Stimulated activated CD4-positive, alpha-beta T cell treated with anti-CD3 and anti-CD28 coated beads, Interleukin-12 subunit alpha, Interleukin-12 subunit beta, amount 100 ng/mL, for 24 hours (primary cell): ENCODE measurements at places on chromosomes 12 and 14.

DNA sequence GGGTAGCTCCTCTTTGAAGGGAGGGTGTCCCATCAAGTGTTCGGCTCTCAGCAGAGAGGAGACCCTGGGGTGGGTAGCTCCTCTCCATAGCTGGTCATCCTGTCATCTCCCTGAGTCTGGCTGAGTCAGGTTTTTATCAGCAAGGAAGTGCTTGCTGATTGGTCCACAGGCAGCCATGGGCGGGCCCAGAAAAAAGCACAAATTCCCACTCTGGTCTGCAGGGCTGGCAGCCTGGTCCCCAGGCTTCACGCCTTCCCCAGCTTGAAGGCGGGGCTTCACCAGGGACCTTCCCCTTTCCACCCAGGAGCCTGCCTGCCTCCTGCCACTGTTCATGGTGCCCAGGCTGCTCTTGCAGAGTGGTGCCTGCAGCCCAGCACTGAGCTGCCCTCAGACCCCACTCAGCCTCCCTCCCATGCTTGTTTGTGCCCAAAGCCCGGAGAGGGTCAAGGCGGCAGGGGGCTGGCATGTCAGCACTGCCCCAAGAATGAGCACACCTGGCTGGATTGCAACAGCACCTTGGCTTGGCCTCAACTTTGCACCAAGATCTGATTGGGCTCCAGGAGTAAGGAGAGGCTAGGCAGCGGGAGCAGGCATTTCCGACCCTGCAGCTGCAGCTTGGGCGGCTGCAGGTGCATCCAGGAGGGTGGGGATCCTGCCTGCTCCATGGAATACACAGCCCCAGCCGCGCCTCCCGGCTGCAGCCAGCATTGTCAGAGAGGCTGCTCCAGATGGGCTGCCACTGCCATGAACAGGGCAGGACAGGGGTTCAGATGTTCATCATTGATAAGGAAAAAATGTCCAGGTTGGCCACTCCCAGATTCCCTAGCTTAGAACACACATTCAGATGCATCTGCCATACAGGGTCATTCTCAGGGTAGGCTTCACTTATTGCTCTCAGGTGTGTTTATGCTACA is 22.0 kb upstream of the WDR89 start:
- DNase-seq: no peak

DNA sequence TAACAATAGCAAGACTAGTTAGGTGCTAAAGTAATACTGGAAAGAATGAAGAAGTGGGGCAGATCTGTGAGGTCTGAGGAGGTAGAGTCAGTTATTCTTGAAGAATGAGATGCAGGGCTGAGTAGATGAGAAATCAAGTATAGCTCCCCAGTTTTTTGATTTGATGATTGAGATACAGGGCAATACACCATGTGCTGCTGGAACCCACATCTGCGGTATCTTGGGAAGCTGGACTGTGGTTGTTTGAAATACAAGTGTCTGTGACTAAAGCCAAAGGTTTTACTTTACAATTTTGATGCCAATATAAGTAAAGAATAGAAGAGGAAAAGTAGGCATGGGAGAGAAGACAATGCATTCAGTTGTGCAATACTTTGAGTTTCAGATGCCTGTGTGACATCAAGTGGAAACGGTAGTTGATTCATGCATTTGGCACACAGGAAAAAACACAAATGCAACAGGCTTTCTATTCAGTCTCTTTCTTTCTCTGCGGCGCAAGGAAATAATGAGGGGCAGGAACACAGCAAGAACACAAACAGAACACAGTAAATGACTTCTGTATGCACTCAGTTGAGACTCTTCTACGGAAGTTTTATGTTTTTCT is 190.2 kb upstream of the SLC38A2 start:
- no peak for DNase-seq

DNA sequence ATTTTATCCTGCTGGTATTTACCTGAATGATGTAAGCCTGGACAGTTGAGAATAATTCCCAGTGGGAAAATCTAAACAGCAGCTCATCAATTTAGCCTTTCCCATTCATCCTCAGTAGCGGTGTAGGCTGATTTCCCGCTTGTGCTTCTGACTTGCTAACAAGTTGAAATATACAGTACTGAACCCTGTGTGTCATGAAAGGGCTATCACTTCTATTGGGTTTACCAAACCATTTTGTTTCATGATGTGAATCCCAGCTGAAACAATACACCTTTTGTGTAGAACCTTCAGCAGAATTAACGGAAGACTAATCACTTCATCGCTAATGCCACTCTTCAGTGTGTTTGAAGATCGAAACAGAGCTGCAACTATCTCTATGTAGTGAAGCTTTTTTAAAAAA is 88.4 kb downstream of the POLR3B start:
- DNase-seq: no peak

DNA sequence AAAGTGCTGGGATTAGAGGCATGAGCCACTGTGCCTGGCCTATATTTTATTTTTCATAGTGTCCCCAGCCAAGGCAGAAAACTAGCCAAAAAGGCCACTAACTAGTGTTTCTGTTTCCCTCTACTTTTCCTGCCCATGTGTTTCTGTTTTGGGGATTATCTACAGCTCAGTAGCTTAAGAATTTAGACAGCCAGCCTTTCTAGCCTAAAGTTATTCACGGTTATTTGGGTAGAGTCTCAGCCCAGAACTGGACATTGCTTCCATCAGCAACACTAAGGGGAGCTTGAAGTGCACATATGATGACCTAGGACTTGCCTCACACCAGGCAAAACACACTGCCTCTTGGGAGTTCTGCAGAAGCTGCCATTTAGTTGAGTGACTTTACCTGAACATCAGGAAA is 17.9 kb downstream of the PROX2 start:
- no peak for DNase-seq

- peak; percentile 71 for DNase-seq
These were observed 9.8 kb downstream of the CPNE6 start for GRCh38 chr14:24080888-24081738.

- DNase-seq: no peak
These were observed 72.8 kb downstream of the C12orf42 start for GRCh38 chr12:103422746-103423515.

GRCh38 chr12:45987340-45987727 is 3.0 kb downstream of the SCAF11 start:
- DNase-seq: no peak

DNA sequence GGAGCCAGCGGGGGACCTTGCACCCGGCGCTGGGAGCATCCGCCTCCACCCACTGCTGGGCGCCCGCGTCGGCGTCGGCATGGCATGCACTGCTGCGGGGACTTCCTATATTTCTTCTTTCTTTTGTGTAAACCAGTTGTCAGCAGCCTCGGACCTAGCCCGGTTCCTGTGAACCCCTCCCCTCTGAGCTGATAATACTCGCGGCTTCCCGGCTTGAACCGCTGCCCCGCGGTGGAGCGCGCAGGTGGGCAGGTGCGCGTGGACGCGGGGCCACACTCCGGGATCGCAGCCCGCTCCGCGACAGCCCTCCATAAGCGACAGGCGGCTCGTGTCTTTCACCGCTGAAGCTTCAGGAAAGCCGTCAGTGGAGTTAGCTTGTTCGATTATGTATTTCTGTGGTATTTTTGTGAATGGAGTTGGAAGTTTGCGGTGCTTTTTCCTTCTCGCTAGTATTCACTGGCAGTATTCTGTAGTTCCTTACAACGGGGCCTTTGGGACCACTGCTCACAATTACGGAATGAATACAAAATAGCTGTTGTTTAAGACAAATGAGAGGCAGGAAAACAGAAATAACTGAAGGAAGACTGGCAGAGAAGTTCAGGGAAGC is 870 bp downstream of the BMAL2 start:
- DNase-seq: peak; percentile 17

- DNase-seq: no peak
These were observed 260.8 kb upstream of the AMIGO2 start for GRCh38 chr12:47340411-47341015.

- no peak for DNase-seq
These were observed 2.0 kb upstream of the SLC2A3 start for GRCh38 chr12:7937833-7938506.

DNA sequence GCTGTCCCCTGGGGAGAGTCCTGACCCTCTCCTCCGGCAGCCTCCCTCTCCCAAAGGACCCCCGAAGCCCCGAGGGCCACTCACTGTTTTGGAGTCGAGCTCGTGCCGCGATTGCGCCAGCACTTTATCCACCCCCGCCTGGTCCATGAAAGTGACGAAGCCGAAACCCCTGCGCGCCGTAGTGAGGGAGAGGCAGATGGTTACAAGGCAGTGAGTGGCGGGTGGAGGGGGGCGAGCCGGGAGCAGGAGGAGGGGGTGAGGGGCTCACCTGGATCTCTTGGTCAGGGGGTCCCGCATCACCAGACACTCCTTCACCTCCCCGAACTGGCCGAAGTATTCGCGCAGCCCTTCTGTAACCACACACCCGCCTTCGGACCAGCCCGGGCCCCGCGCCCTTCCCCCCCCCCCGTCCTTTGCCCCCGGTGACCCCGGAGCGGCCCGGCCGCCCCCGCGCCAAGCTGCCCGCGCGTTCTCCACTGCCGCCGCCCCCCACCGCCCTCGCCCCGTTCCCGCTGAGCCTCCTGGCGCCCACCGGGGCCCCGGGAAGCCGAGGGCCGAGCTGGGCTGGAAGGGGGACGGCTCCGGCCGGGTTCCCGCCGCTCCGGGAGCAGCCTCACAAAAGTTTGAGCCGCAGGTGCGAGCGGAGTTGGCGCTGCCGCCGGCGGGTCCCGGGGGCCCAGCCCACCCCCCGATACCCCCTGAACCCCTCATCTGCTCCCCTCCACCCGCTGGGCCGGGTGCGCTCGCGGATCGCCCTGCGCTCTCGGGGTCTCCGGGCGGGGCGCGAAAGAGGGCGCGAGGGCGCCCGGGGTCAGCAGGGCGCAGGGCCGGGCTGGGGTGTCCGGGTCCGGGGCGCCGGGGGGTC is 808 bp downstream of the MSI1 start:
- DNase-seq: peak; percentile 22

DNA sequence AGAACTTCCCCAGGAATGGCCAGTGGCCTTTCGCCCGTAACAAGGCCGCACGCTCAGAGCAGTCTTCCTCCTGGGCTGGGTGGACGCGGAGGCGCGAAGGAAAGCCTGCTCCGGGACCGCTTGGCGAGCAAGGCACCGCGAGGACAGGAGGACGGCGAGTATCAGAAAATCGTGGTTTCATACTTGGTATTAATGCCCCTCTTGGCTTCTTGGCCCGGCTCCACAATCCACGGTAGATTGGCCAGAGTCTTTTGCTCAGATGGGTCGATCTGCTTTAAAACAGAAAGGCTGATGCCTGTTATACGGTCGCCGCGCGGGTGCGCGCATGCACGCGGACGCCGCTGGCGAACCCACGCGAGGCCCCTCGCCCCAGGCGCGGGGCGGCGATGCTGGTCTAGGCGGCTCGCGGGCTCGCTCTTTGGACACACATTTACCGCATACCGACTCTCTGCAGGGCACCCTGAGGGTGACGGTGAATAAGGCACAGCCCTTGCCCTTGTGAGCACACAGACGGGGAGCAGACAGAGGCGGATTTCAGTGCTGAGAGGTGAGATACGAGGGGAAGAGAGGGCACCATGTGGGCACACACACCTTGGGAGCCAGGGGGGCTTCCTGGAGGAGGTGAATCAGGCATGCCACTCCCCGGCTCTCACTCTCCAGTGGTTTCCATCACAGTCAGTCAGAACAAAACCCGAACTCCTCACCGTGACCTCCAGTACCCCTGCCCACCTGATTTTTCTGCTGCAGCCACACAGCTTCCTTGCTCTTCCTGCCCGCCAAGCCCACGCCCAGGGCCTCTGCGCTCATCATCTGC is 100.7 kb downstream of the APAF1 start:
- DNase-seq: no peak

- no peak for DNase-seq
These were observed 85.6 kb downstream of the MSRB3 start for GRCh38 chr12:65364046-65364445.

DNA sequence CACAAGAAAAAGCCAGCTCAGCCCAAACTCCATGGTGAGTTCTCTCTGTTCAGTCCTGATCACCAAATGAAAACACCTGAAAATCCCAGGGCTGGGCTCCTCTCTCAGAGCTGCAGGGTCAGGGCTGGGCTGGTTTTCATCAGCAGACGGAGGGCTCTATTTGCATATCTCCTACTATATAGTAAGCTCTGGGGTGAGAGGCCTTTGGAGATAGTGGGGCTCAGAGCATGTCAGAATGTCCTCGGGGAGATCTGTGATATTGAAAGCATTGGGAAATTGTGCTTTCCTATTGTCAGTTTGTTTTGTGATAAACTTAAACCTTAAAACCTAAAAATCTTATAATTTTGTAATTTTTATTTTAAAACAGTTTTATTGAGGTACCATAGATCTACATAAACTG is 742.6 kb downstream of the TMEM121 start:
- DNase-seq: no peak

DNA sequence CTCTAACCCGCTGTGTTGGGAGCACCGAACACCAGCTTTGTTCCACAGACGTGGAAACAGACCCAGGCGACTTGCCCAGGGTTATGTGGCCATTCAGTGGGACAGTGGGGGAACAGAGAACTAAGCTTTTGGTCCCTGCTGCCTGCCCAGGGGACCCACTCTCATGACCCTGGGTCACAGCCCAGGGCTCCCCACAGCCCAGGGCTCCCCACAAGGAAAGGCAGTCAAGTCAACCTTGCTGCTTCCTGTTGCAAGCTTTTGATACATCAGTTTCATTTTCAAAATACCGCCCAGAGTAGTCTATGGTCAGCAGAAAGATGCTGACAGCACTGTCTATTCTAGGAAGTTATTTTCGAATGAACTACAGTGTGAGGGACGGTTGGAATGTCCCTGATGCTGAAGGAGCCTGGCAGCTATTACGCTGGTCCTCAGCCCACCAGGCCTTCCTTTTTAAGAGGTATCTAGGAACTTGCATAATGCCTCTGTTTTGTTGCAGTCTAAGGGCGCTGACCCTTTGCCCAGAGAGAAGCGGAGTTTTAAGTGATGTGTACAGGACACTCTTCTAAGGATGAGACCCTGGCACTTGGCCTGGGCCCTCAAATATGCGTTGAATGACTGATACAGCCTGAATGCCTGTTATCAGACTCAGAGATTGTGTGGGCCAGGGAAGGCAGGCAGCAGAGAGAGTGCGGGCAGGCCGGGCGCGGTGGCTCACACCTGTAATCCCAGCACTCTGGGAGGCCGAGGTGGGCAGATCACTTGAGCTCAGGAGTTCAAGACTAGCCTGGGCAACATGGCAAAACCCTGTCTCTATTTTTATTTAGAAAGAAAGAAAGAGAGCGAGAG is 12.6 kb upstream of the TTC7B start:
- no peak for DNase-seq

GRCh38 chr14:75559045-75559444 is 19.4 kb upstream of the FLVCR2 start:
- DNase-seq: no peak

GRCh38 chr12:3935078-3935477 is 61.9 kb upstream of the PARP11 start:
- no peak for DNase-seq

GRCh38 chr14:99571303-99571986 is 32.6 kb downstream of the CCDC85C start:
- no peak for DNase-seq

GRCh38 chr14:87334997-87335685 is 657.8 kb downstream of the GALC start:
- no peak for DNase-seq

- DNase-seq: no peak
These were observed 127.6 kb upstream of the DAAM1 start for GRCh38 chr14:59060841-59061240.

DNA sequence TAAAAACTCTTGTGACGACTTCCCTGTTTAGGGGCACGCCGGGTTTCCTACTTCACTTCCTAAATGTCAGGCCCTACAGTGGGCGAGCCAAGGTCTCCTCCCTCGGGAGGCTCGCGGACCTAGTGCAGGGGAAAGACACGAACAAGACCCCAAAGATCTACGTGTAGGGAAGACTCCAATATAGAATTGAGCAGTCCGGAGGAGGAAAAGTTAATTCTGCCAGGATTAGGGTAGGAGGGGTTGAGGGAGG is 564 bp downstream of the ATXN3 start:
- no peak for DNase-seq

- DNase-seq: no peak
These were observed 77.1 kb downstream of the PRKAB1 start for GRCh38 chr12:119744900-119745606.
